ENCODE measurements at places on chromosomes 13 and 19.
A peak's percentile ranks its signal among the peaks of the same experiment; 100 is the strongest.

GRCh38 chr13:92843549-92843948, 383.1 kb upstream of the GPC6 start:
- DNase-seq: no peak

DNA sequence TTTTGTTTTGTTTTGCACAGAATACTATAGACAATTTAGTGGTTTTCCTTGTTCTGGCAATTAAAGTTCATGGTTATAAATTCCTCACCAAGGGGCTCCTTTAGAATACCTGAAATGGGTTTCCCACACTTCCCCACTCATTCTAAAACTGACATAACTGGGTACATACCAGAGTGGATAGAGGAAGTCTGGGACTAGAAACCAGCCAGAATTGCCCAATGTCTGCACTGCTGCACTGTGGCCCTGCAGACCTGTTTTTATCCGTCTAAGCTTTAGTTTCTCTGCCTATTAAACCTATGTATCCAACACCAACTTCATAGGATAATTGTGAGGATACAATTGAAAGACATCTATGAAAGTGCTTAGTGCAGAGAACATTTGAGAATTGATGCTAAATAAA, 498.6 kb downstream of the KCTD12 start:
- no peak for DNase-seq

- DNase-seq: no peak
Observed at GRCh38 chr13:71171740-71172139, 695.3 kb downstream of the DACH1 start.

GRCh38 chr13:99302637-99303505, 4.3 kb downstream of the GPR183 start:
- no peak for DNase-seq

DNA sequence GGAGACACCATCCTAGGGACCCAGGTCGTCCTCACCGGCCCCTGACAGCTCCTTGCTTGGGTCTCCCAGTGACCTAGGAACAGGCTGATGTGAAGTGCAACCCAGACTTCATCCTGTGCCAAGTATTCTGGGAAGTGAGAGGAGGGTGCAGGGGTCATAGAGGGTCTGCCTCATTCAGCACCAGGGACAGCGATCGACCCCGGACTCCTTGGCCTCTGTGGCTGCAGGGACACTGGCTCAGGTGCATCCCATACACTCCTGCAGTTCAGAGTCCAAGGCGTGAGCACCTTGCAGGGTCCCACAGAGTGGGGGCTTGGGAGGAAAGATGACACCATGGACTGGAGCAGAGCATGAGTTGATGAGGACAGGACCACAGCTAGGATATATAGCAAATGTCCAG, 10.0 kb upstream of the OR10H2 start:
- no peak for DNase-seq

DNA sequence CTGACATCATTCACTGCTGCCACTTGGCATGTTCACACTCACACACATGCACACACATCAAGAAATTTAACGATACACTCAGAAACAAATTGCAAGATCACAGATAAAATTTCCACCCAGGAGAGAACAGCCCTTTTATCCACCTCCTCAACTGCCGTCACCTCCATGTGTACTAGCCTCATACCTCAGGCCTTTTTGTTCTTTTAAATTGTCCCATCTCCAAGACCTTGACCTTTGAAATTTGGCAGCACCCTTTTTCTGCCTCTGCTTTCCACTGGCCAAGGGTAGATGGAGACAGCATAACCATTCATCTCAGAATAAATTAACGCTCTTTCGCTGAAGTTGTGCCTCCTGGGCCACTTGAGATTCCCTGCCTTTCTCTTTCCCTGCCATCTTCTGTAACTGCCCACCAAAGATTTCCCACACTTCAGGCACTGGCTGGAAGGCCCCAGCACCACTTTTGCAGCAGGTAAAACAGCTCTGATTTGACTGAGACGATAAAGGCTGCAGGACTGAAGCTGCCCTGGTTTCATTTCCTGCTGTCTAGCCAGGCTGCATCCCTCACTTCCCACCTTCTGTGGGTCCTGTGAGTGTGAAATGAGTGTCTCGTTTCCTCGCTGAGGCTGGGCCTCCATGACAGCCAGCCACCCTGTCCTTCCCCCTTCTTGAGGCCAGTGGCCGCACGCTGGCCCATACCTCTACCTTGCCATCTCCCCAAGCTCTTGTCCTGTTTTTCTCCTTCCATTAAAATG, 39.3 kb downstream of the MBNL2 start:
- peak; percentile 52 for DNase-seq

DNA sequence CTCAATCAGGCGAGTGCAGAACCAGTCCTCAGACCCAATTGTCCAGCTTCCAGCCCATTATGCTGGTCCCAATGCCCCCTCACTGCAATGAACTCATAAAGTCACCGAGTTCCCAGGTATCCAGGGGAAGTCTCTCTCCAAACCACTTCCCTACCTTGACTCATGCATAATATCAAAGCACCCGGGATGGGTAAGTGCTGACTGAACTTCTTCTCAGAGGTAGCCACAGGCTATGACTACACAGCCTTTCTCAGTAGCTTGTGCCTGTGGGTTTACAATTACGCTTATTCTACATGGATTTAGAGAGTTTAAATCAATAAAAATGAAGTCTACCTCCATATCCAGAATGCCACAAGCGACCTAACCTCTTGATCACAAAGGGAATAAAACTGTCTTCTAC, 1.7 kb upstream of the C13orf42 start:
- no peak for DNase-seq

DNA sequence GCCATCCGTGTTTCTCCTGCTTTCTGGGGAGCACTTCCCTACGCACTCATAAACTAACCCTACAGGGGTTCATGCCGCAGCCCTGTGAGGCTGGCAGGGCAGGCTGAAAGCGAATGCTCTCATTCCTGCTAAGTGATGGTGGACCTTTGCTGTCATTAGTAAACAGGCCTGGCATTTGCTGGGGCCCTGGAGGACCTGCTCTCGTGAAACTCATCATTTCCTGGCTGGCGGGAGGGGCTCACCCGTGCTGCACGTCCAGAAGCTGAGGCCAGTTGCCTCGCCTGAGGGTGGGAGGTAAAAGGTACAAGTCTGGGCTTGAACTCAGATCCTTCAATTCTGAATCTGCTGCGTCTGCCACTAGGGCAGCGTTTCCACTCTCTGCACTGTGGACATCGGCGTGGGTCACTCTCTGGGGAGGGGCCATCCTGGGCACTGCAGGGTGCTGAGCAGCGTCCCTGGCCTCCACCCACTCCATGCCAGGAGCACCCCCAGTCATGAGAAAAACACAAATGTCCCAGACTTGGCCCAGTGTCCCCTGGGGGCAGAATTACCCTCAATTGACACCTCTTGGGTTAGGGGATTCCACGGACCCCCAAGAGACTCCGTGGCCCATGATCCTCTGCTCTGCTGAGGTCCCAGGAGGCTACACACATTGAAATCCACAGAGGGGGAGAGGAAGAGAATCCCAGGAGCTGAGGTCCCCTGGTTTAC, 7.0 kb downstream of the MOB3A start:
- DNase-seq: no peak

DNA sequence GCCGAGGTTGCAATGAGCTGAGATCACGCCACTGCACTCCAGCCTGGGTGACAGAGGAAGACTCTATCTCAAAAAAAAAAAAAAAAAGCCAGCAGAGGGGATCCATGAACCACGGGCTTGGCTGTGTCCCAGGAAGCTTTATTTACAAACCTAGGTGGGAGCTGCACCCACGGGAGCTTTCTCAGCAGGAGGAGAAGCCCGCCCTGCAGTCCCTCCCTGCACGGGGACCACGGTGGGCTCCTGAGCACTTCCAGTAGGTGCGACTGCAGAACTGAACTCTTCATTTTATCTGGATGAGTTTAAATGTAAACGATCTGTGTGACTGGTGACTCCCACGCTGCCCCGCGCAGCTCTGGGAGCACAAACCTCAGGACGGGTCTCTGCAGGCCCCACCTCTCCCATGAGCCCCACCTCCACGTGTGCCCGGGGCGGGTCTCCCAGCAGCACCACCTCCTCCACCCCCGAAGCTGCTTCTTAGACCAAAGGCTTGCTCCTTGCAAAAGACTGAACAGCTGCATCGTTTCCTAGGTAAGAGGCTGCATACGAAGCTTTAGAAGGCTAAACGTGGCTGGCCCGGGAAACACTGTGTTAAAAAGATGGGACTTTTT, 66.4 kb downstream of the SPACA7 start:
- DNase-seq: no peak

GRCh38 chr13:31670831-31671617, 68.3 kb upstream of the RXFP2 start:
- no peak for DNase-seq

DNA sequence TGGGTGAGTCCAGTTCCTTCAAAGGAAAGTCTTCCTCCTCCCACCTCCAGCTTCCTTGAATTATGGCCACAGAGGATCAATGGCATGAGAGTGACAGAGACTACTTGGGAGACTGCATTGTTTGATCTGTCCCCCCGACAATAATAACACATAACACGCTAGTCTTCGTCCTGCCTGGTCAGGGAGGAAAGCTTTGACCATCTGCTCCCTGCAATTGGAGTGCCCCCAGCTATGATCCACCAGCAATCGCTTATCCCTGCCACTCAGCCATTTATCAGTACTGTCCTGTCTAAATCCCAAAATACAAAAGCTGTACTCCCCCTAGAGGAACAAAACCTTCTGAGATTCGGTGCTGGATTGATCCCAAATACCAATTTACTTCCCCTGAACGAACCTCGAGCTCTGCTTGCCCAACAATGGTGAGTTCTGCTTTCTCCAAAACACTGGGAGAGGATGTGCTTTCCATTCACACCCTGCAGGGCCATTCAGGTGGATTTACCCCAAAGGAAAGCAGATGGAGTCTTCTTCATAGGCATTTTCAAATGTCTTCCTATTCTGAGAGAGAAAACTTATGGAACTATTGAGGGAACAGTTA, 466.7 kb downstream of the TSHZ3 start:
- DNase-seq: no peak

DNA sequence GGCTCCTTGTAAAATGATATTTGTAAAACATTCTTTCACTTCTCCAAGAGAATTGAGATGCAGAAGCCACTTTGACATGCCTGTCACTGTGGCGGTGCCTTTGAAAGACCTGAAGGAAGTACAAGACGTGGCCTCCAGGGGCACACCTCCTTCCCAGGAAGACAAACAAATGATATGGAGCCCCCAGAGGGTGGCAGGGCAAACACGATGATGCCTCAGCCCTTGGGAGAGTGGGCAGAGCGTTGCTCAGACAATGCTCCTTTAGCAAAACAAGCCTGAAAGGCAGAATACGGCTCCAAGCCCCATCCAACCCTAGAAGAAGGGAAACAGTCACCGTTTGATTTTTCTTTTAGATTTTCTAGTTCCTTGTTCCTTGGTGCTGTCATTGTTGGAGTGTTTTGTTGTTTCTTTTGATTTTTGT, 9.2 kb upstream of the ATP12A start:
- DNase-seq: no peak

DNA sequence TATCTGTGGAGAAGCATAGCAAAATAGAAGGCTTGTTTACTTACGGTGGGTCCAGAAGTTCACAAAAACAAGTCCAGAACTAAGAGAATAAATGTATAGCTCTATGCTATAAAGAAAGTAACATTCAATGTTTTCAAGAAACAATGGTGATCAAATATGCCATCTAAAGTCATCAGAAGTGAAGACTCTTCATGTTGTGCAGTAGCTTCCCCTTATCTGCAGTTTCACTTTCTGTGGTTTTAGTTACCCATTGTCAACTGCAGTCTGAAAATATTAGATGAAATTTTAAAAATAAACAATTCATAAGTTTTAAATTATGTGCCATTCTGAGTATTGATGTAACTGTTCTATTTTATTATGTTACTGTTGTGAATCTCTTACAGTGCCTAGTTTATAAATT, 72.5 kb downstream of the EDNRB start:
- no peak for DNase-seq

- DNase-seq: no peak
Observed at GRCh38 chr13:102715447-102715846, 20.6 kb upstream of the METTL21C start.
